ENCODE measurements at places on chromosomes 2 and 18. TPM values are rescaled to one million over a fixed set of nuclear protein-coding genes. Genes with fewer than 3 reads are reported as not detected.

DNA sequence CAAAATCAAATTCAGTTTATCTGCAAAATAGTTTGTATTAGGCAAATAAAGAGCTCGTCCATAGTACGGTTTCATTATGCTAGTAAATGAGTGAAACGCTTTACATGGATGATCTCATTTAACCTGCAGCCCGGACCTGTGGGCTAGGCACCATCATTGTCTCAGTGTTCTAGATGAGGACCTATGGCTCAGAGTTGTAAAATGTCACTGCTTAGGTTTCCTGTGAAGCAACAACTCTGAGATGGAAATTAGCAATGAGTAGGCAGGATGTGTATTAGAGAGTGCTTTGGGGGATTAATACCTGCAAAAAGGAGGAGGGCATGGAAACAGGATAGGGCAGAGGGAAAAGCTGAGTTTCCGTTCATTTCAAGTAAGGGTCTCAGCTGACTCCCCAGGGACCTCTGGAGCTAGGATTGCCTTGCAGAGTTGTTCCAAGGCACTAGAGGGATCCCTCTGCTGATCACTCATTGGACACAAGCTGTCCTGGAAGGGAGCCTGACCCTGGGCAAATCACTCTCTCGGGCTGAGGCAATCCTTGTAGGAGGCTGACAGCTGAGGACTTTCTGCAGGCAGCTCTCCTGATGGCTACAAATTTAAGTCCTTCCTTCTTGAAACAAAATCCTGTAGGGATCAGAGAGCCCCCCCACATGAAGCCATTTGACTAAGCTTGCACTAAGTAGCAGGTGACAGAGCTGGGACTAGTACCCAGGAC, 58.8 kb upstream of the SIX2 start:
- peak; percentile 3 for DNase-seq

DNA sequence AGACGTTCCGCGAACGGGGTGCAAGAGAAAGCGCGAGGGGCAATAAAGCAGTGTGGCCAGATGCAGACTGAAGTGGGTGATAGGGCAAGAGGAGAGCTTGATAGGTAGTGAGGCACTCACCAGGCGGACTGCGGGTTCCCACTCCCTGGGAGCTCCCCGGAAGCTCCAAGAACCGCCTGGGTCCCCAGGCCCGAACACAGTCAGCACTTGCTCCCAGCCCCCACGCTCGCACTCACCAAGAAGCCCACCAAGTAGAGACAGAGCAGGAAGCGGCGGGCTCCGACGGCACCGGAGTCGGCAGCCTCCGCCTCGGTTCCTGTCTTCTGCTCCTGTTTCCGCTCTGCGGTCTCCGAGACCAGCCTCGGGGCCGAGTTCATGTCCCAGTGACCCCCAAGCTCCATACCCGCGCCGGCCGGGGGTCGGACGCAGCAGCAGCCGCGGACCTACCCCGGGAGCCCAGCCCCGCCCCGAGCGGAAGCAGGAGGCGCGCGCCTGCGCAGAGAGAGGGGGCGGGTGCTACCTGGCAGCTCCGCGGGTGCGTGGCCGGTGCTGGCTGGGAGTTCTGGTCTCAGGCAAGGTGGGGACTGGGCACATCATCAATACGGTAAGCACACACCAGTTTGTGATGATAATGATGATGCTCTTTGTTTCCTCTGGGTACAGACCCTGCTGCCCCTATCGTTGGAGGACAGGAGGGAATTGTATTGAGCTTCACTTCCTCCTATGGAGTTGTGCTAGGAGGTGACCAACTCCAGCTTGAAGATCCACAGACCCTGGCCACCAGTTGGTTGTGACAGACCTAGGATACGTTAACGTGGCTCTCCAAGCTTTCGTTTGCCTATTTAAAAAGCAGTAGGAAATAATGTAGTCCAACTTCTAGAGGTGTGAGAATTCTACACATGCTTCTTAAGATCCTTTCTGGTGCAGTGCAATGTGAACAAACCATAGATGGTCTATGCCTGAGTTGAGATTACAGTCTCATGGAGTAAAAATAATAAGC, 25.1 kb upstream of the TMEM182 start:
- DNase-seq = no peak

DNA sequence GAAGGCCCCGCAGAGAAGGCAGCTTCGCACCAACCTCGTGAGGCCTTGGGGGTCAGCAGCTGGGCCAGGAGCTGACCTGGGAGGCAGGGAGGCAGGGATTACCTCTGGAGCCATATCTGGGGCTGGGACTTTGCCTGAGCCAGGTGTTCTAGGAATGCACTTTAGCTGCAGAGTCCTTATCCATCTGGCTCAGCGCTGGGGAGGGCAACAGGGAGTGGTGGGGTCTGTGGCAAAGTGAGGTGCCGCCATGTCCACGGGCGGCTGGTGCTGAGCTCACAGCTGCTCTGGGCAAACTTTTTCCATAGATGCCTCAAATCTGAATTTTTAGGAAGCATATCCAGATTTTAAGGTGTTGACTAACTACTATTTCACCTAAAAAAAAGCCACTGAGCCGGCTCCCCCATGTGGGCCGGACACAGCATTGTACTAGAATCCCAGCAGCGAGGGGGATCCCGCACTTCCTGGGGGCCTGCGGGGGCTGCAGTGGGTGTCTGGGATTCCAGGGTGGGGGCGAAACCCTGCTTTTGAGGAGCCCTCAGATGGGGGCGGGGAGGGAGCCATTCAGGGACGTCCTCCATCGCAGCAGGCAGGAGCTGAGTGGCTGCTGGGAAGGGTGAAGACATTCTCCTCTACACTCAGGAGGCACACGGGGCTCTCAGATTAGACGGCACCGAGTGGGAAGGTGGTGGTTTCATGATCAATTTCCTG, 34.6 kb downstream of the RTP5 start:
- DNase-seq = no peak

DNA sequence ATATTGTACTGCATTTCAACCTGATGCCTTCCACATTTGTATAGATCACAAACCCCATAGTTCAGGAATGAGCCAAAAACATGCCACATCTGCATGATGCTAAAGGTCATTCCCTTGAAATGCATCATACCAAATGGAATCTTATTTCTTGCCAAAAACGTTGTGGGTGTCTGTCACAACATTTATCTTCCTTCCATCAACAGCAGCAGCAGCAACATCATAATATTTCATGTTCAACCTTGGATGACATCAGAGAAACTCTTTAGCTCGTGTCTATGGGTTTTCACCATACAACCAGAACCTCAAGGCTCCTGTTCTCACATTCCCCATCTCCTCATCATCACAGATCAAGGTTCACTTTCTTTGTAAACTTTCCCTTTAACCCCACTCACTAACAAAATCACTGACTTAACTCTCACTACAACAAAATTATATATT, 221.3 kb upstream of the CTAGE1 start:
- DNase-seq = no peak

DNA sequence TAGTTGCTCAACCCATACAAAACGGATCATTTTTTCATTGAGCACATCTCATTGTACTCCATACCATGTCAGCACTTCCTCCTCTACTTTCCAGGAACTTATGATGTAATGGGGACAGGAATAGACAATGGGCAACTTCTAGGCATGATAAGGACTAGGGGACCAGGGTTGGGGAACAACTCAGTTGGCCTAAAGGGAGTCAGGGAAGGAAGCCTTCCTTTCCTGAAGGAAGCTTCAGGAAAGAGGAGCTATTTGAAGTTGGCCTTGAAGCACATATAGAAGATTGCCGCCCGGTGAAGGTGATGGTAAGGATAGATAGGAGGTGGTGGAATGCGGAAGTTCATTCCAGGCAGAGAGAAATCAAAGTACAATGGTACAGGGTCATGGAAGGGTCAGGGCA, 283.9 kb downstream of the SLC8A1 start:
- DNase-seq = no peak

DNA sequence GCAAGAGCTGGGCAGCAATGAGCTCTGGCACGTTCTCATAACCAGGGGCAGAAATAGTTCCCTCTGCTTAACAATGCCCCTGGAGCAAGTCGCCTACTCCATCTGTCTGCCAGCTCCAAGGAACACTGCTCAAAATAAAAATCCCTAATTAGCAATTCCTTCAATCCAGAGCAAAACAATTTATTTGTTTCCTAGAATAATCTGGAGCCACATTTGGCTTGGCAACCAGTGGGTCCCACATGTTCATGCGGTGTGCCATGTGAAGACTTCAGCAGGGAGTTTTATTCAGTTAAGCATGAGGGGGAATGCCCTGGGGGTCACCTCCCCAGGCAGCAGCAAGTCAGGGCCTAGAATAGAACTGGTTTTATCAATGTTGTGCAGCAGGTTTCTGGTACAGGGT, 7.6 kb upstream of the EGR4 start:
- DNase-seq = no peak

- no peak for DNase-seq
These were observed 98.6 kb downstream of the MSH2 start for GRCh38 chr2:47501374-47502200.

The RGPD4 gene
- total RNA-seq = not detected

The CCDC148 gene
- 1.2 TPM for total RNA-seq

GRCh38 chr2:177334940-177335543, 57.5 kb upstream of the AGPS start:
- DNase-seq = no peak

- DNase-seq = no peak
These were observed 161.6 kb downstream of the RDH14 start for GRCh38 chr2:18398833-18399232.

The IL1B gene
- total RNA-seq = 0.65 TPM

The TWIST2 gene
- total RNA-seq = 1.8 TPM

DNA sequence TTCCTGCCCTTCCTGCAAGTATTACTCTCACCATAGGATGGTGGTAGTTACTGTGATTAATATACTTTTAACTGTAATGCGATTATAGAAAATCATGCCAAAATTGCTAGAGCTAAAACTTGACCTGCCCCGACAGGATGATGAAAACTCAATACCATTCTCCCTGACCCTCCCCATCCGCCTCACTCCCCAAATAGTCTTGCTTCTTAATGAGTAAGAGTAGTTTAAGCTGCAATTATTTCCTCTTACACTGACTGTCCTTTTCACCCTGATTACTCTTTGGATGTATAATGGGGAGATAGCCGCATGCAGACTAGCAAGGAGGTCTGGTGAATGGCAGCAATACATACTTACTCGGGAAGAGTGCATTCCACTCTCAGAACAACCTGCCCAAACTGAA, 269.6 kb upstream of the SIX3 start:
- DNase-seq = no peak

- DNase-seq = no peak
These were observed 42.0 kb downstream of the RTP5 start for GRCh38 chr2:241911551-241911950.

The TM4SF20 gene
- not detected for total RNA-seq

- no peak for DNase-seq
These were observed 84.6 kb downstream of the THADA start for GRCh38 chr2:43511199-43511598.

DNA sequence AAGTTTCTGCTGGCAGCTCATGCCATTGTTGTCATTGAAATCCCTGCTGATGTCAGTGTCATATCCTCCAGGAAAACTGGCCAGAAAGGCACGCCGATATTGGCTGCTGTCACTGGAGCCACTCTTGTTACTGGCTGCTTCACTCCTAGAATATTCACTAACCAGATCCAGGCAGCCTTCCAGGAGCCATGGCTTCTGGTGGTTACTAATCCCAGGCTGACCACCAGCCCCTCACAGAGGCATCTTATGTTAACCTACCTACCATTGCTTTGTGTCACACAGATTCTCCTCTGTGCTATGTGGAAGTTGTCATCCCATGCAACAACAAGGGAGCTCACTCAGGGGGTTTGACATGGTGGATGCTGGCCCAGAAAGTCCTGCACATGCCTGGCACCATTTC, 27.0 kb upstream of the MTX2 start:
- DNase-seq = no peak

The SLC9A4 gene
- total RNA-seq = 0.40 TPM

The DYNAP gene
- total RNA-seq = not detected

- DNase-seq = no peak
These were observed 86.2 kb downstream of the CDK15 start for GRCh38 chr2:201892516-201892915.

The CYS1 gene
- total RNA-seq = 20.8 TPM

DNA sequence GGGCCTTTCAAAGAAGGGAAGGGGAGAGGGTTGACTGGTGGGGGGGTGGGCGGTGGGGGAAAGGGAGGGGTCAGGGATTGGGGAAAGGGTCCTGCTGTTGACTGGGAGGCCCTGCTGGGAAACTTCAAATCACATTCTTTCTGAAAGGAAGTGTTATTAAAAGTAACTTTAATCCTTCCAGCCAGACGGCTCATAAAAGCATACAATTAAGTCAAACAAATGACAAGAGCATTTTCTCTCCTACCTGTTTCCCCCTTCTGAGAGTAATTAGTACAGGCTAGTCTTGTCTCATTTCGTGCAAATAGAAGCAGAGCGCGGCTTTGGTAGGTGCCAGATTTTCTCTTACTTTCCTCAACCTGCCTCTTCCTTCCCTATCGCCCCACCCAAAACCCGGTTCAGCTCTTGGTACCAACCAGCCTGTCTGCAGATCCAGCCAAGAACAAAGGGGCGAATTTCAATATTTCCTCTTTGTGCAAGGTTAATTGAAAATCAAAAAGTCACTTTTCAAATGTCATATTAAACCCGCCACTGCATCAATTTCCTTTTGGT, 2112.6 kb upstream of the PIK3C3 start:
- DNase-seq = no peak

- no peak for DNase-seq
These were observed 12.0 kb upstream of the GYPC start for GRCh38 chr2:126643972-126644371.

The CXCR2 gene
- not detected for total RNA-seq

- no peak for DNase-seq
These were observed 126.2 kb downstream of the NAT8 start for GRCh38 chr2:73516033-73516432.

- no peak for DNase-seq
These were observed 190.4 kb downstream of the MC4R start for GRCh38 chr18:60182223-60182622.

The WNT10A gene
- total RNA-seq = 2.2 TPM

DNA sequence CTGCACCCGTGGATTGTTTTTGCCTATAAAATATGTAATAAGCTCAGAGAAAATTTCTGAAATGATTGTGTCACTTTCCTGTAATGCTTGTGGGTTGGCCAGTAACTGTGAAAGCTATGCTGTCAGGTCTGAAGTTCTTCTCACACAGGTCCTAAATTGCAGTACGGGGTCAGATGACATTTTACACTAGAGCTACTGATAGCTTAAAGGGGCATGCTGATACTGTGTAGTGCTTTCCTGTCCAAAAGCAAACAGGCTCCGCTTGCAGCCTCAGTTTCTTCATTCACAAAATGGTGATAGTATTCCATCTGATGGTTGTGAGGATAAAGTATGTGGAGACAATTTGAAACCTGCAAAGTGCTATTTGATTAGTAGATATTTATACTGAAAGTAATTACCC, 7.6 kb upstream of the FARSB start:
- DNase-seq = no peak

- no peak for DNase-seq
These were observed 40.3 kb downstream of the INPP5D start for GRCh38 chr2:233100192-233100998.

DNA sequence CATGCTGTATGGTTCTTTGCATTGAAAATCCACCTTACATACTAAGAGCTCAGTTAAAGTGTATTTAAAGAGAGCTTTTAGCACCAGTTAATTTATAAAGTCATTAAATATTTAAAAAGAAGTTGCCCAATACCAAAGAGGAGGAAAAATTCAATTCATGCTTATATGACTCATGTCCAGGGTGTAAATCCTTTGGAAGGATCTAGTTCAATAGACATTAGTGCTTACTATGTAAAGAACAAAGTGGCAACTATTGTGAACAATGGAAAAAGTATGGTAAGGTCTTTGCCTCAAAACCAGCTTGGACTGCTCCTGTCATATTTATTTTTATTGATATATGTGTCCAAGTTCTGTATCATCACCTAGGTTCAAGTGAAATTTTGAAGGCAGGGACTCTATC, 90.5 kb downstream of the SCN9A start:
- peak; percentile 12 for DNase-seq

Measured in epithelial cell of proximal tubule (primary cell).